ENCODE measurements at places on chromosomes 3 and 15. TPM values are rescaled to one million over a fixed set of nuclear protein-coding genes. Genes with fewer than 3 reads are reported as not detected.
A peak's percentile ranks its signal among the peaks of the same experiment; 100 is the strongest.

DNA sequence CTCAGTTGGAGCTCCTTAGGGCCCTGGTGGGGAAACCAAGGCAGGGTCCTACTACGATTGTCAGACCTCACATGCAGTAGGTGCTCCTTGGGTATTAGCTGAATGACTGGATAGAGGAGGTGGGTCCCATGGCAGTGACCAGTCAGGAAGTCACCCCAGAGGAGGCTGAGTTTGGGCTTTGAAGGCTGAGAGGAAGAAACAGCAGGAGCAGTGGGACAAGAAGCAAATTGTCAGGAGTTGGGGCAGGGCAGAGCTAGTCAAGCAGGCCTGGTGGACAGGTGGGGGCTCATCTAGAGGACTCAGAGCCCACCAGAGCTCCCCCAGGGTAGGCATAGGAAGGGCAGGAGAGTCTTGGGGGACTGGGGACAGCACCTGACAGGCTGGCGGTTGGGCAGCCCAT lies 3.1 kb downstream of the NBEAL2 start:
- ATAC-seq, result no peak

- no peak for ATAC-seq
Measured at GRCh38 chr3:150635526-150635925, 32.4 kb downstream of the SELENOT start.

GRCh38 chr15:71125831-71126450 lies 10.7 kb downstream of the THSD4 start:
- no peak for ATAC-seq

DNA sequence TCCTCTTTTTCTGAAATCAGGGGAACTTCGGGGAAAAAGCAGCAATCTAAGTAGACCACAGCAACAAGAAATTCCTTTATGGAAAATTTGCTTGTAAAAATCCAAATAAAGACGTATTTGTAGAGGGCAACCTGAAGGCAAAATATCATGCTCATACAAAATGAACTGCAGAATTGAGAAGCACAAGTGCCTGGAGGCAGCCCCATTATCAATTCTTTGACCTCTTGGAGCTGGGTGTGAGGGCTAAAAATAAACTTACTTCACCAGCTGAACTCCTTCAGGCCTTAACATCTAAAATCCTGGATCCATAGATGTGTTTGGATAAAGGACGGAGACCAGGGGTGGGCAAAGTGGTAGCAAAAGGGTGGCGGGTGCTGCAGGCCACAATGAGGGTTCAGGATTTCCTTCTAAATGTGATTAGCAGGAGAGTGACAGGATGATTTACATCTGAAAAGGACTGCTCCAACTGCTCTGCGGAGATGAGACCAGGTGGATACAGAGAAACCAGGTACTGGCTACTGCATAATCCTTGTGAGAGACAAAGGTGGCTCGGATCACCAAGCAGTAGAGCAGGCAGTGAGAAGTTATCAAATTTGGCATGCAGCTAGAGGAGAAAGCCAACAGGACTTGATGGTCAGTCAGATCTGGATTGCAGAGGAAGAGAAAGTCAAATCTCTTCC lies 81.7 kb upstream of the TJP1 start:
- no peak for ATAC-seq

DNA sequence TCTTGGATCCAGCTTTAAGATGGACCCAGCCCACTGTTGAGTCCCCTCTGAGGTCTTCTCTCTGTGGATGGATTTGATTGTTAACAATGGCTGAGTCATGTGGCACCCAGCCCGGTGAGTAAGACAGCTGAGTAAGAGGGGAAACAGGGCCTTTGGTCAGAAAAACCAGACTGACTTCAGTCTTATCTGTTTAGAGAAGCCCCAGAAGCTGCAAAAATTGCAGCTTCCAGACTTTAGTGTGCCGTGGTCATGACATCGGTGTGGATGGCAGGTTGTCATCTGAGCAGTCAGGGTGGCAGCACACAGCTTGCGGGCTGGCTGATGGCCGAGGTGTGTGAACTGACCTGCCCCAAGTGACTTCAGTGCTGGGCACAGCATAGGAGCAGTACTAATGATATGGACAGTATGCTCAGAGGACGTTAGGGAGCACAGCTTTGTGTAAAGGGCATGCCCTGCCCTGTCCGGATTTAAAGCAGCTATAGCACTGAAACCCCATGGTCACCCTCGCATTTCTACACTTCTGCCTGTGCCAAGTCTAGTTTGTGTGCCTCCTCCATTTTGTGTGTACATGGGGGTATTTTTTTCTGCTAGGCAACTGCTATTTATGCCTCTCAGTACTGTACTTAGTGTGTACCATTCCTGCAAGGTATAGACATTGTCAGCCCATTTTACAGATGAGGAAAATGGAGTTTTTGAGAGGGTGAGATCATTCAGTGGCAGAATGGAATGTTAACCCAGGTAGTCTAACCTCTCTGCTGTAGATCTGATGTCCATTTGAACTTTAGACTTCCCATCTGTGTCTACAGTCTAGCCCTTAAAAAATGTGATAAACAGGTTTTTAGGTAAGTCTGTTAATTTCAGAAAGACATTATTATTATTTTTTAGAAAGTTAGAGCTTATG lies 44.4 kb downstream of the FLNB start:
- ATAC-seq, result peak; percentile 69

- no peak for ATAC-seq
Measured at GRCh38 chr3:31668242-31668641, 135.5 kb downstream of the STT3B start.

DNA sequence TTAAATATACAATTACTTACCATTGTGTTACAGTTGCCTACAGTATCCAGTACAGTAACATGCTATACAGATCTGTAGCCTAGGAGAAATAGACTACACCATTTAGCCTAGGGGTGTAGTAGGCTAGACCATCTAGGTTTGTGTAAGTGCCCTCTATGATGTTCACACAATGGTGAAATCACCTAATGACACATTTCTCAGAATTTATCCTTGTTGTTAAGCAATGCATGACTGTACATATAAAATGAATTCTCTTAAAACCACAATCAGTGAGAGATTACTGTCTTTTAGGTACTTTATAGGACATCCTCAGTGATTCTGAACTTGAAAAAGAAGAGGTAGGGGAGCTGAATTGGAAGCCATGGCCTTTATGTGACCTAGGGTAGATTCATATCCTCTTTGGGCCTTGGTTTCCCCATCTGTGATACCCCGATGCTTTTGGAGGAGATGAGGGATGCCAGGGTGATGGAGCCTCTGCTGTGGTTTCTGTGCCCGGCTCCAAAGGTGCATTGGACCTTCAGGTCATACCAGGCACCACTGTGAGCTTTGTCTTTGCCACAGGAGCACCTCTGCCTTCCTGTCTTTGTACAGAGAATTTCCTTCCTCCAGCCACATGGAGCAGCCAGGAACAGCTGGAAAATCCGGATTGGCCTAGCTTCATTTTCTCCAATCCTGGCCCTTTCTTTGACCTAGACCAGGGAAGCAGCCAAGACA lies 51.9 kb upstream of the FLNB start:
- no peak for ATAC-seq

DNA sequence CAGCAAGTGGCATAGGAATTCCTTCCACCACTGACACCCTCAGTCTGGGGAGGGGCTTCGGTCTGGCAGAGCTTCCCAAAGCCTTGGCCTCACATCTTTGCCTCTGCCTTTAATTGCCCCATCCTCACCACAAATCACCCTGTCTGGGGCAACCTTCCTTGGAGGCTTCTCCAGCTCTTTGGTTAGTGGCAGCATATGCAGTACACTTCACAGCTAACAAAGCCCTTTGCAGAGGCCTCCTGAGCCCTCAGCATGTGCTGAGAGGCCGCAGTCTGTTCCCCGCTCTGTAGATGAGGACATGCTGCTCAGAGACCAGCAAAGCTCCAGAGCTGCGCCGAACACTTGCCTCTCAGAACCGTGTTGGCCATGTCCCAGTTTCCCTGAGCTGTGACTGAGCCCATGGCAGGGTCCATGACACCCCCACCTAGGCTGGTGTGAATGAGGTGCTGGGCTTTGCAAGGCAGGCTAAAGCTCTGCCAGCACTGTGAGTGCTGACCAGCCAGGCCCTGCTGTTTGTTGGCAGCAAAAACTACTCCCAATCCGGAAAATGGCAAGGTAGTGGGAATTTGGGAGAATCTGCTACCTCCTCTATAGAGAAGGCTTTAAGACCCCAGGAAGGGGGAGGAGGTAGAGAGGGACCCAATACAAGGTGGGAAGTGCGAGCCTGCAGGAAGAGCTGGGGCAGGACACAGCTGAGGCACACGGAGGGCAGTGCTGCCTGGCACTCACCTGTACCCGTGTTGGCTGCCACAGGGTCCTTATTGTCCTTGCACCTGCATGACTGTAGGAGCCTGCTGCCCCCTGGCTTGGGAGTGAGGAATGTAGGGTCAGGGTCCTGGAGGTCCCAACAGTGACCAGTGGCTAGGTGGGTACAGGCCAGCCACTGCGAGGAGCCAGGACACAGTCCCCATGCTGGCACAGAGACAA lies 8.4 kb upstream of the KLF15 start:
- no peak for ATAC-seq

- no peak for ATAC-seq
Measured at GRCh38 chr3:27451251-27451650, 32.9 kb downstream of the SLC4A7 start.

DNA sequence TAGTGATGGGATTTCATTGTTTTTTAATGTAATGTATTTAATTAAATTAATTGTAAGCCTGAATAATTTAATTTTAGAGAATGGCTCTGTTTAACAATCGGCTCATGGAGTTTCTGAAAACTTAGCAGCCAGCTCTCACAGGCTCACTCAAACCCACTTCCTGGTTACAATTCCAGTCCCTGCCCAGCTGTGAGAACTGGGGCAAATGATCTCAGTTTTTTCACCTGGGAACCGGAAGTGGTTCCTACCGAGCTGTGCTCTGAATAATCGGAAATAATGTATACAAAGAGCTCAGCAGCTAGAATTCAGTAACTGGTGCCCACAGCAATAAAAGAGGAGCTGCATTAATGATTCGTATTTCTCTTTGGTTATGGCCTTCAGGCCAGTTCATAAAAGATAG lies 244.3 kb upstream of the MCTP2 start:
- ATAC-seq, result no peak

DNA sequence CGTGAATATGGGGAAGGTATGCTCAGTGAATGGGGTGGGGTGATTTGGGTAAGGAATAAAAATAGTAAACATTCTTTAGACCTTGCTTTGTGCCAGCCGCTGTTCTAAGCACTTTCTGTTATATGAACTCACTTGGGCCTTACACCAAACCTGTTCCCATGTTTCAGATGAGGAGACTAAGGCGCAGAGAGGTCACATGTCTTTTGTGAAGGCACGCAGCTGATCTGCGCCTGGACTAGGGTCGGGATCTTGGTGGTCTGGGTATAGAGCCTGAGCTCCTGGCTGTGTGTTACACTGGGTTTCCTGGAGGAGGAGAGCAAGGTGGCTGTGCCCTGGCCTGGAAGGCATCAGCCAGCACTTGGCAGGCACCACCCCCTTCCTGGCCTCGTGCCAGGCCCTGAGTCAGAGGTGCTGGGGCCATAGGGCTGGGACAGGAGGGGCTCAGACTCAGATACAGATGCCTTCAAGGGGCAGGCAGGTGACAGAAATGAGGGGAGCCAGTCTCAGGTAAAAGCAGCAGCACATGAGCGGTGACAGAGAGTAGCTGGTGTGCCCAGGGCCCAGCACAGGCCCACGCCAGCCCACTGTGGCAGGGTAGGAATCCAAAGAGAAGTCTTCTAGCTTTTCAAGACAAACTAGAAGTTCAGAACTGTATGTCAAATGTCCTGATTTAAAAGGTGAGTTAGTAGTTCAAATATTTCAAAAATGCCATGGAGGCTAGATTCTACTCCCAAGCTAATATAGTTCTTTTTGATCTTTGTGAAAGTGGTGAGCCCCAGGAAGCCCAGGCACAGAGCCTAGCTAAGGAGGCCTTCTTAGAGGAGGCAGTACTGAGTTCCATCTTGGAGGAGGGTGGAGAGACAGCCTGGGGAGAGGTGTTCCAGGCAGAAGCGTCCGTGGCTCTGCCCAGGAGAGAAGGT lies 83.1 kb downstream of the DNAJB8 start:
- no peak for ATAC-seq

- ATAC-seq, result no peak
Measured at GRCh38 chr3:30162579-30162978, 443.8 kb upstream of the TGFBR2 start.

- ATAC-seq, result no peak
Measured at GRCh38 chr3:14415501-14415900, 13.1 kb downstream of the SLC6A6 start.

- peak; percentile 57 for ATAC-seq
Measured at GRCh38 chr15:47725906-47726305, 8.6 kb downstream of the SEMA6D start.

DNA sequence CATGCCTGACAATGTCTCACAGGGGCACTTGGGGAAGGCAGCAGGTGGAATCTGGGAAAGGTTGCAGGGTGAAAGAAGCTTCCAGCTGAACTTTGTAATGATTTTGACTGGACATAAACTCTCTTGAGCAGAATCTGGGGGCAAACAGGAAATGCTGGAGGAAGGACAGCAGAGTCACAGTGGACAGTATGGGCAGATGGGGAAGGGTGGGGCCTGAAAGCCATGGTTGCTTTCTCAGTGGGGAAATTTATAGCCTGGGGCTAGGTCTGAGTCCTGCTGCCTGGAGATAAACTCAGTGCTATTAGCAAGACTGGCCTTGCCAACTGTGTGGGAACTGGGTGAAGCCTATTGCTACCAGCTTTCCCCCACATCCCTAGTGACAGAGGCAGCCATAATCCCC lies 203.2 kb downstream of the OSBPL10 start:
- ATAC-seq, result no peak

GRCh38 chr3:170418422-170419398 lies at the start of gene CLDN11:
Gene CLDN11, plus strand, starts transcription at chr3:170418868. Its CDS starts 199 bp downstream, at chr3:170419067.
- peak; percentile 54 for ATAC-seq

GRCh38 chr15:74451322-74451721 lies 9.6 kb downstream of the UBL7 start:
- no peak for ATAC-seq

DNA sequence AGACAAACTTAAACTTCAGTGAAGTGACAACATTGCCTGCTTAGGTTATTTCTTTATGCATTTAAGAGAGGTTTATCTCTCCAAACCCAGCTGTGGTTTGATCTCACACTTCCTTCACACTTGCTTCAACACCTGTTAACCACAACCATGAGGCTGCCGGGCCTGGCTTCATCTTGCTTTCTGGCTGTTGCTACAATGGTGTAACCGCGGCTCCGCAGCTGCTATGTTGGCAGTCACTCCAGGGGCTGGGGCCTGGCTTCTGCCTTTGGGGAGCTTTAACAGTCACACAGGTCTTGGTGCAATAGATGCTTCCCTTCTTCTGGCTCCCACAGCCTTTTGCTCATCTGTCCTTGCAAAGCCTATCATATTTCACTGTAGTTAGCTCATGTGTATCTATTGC lies 72.9 kb upstream of the MNS1 start:
- ATAC-seq, result no peak

DZIP1L gene
- 24.0 TPM for total RNA-seq

CRTC3 gene
- 67.3 TPM for total RNA-seq

CFAP100 gene
- not detected for total RNA-seq

DNAJA4 gene
- 28.5 TPM for total RNA-seq

TMEM42 gene
- 7.0 TPM for total RNA-seq

C3orf20 gene
- not detected for total RNA-seq

ADCY5 gene
- total RNA-seq, result 148 TPM

MLH1 gene
- total RNA-seq, result 32.7 TPM

P2RY1 gene
- 4.7 TPM for total RNA-seq

SCN11A gene
- total RNA-seq, result 0.57 TPM

ACSBG1 gene
- 0.67 TPM for total RNA-seq

All from gastroesophageal sphincter (tissue), 4 donors.